GM04503 (cell line): ENCODE measurements at places on chromosomes 3 and 15.
A peak's percentile ranks its signal among the peaks of the same experiment; 100 is the strongest.

DNA sequence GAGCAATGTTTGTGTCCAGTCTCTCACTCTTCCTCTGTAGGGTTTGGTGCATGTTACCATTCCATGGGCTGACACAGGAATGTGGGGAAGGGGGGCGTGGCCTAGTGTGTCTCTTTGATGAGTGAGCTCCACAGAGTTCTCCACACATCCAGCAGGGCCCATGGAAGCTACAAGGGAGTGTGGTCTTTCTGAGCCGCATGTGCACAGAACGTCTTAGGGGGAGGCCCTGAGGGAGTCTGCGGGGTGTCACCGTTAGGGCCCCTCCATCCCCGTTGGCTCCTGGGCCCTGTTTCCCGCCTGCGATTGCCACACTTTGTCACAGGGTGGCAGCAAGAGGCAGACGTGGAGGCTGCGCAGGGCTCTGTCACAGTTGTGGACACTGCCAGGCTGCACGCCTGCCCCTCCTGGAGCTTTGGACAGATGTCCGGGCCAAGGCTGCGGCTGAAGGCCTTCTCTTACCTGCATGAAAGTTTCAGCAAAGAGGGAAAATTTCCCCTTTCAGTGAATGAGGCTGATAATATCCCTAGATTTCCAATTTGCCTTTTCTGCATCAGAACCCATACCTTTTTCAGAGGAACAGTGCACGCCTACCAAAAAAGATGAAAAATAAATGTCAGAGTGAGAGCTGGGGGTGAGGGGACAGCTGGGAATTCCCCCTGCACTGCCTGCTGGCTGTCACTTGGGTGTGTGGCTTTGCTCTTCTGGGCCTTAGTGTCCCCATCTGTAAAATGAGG, 24.3 kb downstream of the CACNA2D3 start:
- DNase-seq: no peak

DNA sequence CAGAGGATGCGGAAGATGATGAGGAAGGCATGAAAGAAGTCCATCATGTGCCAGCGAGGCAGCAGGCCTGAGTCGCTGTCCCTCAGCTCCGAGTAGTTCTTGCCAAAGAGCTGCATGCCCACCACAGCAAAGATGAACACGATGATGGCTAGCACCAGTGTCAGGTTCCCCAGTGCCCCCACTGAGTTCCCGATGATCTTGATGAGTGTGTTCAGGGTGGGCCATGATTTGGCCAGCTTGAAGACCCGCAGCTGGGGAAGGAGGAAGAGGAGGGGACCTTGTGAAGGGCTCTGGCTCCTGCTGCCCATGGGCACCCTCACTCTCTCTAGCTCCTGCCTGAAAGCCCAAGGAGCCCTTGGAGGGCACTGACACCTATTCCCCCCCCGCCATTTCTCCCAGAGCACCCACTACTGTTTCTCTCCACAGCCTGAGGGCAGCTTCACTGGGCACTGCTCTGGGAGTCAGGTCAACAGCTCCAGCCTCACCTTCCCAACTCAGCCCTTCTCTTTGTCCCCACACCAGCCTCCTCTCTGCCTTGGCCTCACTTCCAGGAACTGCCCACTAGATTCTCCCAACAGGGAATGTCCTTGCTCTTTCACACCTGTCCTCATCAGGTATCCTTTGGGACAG, 63.6 kb downstream of the SCN5A start:
- no peak for DNase-seq

- DNase-seq: peak; percentile 41
These were observed 10.6 kb downstream of the MAPKAPK3 start for GRCh38 chr3:50627407-50628051.

DNA sequence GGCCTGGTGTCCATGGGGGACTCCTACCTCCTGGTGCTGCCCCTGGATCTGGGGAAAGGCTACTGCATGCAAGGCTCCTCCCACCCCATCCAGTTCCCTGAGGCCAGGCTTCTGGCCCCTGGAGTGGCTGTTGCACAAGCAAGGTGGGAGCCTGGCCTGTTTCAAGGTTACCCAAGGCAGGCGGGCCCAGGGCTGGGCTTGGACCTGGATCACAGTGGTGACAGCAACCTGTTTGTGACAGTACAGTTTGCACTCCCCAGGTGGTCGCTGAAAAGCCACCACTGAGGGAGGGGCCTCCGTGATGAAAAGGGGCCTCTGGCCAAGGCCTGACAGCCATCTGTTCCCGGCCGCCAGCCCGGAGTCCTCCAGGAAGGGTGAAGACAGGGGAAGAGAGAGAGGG, 14.4 kb upstream of the KY start:
- DNase-seq: no peak

DNA sequence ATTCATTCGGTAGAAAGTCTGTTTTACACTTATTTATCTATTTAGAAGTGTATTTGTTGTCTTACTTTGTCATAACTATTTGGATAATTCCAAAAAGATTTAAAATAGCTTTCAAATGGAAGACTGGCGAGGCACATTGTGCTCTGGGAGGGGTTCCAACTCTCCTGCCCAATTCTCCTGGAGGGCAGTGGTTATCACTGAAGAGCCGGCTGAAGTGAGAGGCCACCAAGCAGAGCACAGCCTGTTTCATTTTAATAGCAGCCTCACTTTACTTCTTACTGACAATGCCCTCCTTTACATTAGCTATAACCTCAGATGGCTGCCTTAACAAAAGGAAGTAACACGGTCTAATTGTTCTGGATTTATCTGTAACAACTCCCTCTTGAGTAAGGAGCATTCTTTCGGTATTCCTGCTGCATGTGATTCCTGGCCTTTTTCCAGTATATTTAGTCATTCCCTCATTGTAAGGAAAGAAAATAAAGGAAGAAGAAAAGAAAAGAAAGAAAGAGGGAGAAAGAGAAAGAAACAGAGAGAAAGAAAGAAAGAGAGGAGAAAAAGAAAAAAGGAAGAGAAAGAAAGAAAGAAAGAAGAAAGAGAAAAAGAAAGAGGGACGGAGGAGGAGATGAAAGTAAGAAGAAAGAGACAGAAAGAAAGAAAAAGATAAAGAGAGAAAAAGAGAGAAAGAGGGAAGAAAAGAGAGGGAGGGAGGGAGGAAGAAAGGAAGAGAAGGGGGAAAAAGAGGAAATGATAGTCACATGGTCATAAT, 339.8 kb upstream of the WNT5A start:
- DNase-seq: no peak

DNA sequence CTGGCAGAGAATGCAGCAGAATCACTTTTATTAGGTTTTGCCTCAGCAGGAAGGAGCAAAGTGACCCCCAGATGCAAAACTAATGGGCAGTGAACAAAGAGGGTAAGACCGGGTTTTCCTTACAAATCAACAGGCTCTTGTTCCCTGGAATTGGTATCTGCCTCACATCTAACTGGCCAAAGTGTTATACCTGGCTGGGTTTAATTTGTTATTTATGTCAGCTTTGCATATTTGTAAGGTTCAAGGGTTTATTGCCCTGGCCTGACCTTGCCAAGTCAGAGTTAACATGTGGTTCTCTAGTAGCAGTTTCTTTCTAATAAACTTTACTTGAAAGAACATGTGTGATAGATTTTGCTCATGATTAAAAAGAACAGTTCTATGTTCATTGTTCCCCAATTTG, 431.7 kb upstream of the NR2F2 start:
- DNase-seq: no peak

DNA sequence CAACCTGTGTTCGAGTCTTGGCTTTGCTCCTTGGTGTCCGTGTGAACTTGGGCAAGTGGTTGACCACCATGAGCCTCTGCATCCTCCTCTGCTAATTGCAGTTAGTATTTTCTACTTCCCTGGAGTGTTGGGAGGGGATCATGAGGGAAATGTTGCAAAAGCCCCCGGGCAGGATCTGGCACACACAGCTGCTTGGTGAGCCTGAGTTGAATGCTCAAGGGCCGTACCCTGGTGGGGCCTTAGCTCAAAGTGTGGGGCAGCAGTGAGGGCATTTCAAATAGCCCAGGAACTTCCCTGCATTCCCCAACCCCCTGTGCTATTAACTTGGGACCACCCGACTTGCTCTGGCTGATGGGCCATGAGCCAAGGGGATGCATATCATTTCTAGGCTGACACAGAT, 94.9 kb upstream of the SLC6A11 start:
- DNase-seq: no peak

GRCh38 chr3:102129760-102130608, 280.7 kb downstream of the NFKBIZ start:
- peak; percentile 39 for DNase-seq

DNA sequence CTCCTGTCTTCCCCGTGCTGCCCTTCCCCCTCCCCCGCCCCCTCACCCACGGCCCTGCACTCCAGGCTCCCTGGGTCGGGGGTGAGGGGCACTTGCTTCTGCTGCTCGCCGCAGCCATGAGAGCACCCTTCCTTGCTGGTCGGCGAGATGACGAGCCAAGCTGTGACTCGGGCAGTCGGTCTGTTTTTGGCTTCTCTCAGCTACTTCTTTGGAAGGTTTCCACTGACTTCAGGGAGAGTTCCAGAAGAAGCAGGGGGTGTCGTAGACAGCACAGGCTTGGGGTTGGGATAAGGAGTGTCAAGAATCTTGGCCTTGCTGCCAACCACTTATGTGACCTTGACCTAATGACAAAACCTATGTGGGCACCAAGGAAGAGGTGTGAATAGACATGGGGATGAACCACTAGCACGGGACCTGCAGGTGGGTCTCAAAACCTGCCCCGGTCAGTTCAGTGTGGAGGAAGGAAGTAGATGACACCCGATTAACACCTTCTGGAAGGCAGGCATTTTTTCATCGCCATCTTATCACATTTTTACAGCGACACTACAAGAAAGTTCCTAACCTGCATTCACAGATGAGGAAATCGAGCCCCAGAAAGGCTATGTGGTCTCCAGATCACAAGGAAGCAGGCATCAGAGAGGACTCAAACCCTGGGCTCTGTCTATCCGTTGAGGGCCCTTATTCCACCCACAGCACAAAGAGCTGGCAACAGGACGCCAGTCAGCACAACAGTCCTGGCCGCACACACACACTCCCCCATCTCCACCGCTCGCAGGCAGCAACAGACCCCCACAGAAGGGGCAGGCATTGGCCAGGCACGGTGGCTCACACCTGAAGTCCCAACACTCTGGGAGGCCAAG, 120.9 kb downstream of the LIPC start:
- DNase-seq: no peak

DNA sequence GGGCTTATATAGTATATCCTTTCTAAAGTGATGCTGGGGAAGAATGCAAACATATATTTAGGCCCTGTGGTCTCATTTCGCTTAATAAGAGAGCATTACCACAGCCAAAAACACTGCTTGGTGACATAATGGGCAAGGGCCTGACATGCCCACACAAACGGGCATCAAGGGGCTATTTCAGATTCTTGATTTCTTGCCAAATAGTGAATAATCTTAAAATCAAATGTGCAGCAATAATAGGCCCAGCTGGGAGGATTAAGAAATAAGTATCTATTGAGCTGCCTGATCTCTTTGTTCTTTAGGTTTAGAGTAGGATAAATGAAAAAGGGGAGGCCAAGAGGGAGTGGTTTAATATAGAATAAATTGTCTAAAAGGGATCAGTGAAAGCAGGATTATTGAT, 241.0 kb upstream of the GBE1 start:
- no peak for DNase-seq

DNA sequence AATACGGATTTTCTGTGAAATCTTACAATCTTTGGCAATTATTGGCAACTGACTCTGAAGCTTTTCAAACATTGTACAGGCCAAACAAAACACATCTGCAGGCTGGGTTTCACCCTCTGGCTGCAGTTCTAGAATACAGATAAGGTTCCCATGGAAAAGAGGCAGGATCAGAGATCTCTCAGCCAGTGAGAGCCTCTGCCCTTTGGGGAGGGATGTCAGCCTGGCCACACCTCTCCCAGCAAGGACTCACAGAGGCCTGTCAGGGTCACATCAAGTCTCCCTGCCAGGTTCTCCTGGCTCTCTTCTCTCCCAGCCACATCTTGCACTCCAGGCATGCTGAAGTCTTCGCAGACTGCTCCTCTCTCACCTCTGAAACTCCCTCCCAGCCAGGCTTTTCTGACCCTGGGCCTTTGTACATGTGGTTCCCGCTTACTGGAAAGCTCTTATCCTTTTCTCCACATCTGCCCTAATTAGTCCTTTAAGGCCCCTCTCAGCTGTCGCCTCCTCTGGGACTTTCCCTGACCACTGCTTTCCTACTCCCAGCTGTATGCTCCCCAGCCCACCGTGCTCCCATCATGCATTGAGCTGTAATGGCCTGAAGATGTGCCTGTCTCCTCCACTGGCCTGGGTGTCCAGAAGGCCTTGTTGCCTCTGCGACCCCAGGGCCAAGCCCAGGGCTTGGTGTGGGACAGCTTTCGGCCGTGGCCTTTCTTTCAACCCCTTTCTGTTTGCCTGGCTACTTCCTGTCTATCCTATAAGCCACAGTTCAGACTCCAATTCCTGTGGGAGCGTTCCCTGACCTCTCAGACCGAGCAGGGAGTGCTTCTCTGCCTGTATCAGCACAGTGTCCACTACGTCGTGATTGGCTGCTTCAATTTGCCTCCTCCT, 4.3 kb downstream of the RBP1 start:
- DNase-seq: no peak

GRCh38 chr3:11601446-11602238, 42.1 kb downstream of the VGLL4 start:
- DNase-seq: no peak

- DNase-seq: no peak
These were observed 8.8 kb upstream of the SH3BP5 start for GRCh38 chr3:15341030-15341726.

DNA sequence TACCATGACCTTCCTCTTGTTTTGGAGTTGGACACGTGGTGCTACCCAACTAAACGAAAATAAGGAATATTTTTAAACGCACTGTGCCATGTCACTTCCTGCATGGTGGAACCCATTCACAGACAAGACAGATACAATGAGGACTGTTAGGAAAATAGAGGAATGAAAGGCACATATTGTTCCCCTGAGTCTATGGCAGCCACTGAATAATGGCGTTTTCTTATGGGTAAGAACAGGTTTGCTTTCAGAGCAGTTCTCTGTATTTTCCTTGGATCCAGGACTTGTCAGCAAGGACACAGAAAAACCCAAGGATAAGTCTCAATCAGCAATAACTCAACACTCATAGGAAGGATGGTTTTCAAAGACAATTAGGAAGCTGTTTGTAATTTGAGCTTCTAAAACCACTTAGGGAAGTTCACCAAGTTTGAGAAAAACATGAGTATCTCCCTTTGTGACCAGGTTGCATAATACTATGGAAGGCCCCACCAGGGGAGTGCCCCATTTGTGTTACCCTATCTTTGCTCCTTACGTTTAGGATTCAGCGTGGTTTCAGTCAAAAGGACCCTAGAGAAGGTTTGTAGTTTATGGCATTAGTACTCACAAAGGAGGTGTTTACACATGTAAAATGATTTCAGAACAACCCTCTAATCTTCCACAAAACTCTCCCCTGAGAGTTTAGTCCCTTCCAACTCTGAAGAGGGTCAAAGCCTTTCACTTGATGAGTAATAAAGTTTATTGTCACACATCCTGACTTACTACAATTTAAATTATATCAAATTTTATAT, 487.2 kb upstream of the ATP11B start:
- DNase-seq: no peak
